ENCODE measurements at places on chromosomes 6 and 20.

GRCh38 chr6:112253841-112254816 lies at the start of gene LAMA4:
Gene LAMA4, minus strand, starts transcription at chr6:112254567. Its CDS starts 417 bp downstream, at chr6:112254150.
- DNase-seq, result no peak

DNA sequence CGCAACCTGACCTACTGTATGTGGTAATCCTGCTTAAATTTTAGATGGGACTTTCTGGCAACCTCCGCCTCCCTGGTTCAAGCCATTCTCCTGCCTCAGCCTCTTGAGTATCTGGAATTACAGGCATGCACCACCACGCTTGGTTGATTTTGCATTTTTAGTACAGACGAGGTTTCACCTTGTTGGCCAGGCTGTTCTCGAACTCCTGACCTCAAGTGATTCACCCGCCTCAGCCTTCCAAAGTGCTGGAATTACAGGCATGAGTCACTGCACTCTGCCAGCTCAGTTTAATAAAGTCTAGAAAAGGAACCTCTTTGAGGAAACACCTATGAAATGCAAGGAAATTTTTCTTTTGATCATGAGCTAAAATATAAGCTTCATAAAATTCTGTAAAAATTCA lies 9.0 kb upstream of the PLCB4 start:
- no peak for DNase-seq

GRCh38 chr6:37204014-37204751 lies 34.2 kb downstream of the PIM1 start:
- no peak for DNase-seq

- no peak for DNase-seq
Measured at GRCh38 chr6:21188505-21189223, 404.9 kb upstream of the SOX4 start.

DNA sequence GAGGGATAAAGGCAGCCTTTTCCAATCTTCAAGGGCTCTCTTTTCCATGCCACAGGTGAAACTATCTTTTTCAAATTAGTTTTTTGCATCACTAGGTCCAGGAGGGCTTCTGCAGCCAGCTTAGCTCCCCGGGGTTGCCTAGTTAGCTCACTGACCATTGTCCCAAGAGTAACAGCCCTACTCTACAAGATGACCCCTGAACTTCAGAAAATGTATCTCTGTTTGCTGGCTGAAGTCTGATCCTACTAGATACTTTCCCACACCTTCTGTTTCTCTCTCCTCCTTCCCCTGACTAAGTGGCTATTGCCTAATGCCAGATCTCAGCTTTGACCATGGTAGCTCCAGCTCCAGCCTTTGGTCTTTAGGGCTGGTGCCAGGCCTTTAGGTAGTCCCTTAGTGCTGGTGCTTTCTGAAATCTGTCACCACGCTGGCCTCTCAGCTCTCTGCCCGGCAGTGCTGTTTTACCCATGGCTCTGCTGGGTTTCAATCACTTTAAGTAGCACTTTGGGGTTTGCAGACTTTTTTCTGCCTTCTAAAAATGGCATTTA lies 255.1 kb downstream of the RNGTT start:
- DNase-seq, result no peak

- DNase-seq, result no peak
Measured at GRCh38 chr6:107540465-107540857, 50.5 kb downstream of the SOBP start.

GRCh38 chr6:132418235-132418965 lies 17.1 kb upstream of the MOXD1 start:
- DNase-seq, result no peak

DNA sequence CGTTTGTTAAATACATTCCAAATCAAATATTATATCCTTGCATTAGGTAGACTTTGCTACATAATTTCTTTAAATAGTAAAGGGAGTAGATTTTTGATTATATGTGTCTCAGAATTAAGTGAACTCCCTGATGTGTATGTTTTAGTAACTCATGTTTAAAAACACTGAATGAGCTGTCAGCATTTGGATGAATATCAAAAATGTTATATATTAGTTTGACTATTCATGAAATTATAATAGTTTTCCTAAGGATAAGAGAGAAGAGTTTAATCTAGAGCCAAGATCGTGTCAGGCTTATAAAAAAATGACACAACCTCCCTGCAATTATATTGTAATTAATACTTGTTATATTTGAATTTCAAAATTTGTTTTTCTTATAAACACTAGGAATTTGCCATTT lies 195.2 kb downstream of the COL19A1 start:
- DNase-seq, result no peak

DNA sequence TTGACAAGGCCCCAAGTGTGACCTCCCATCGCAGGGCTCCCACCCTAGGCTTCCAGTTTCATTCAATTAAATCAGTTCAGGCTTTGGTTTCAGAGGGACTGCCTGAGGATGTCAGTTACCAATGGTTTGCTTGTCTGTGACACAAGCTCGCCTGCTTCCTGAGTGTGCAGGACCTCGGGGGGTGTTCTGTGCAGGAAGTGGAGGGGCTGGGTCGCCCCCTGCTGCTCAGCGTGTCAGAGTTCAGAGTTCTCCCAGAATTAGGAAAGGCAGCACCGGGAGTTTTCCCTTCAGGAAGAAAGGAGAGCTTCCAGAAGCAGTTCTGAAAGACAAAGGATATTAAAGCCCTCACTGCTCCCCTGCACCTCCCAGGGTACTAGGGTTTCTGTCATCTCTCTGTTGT lies 50.8 kb upstream of the TGM3 start:
- no peak for DNase-seq

GRCh38 chr6:166851911-166852310 lies 104.4 kb downstream of the RNASET2 start:
- no peak for DNase-seq

DNA sequence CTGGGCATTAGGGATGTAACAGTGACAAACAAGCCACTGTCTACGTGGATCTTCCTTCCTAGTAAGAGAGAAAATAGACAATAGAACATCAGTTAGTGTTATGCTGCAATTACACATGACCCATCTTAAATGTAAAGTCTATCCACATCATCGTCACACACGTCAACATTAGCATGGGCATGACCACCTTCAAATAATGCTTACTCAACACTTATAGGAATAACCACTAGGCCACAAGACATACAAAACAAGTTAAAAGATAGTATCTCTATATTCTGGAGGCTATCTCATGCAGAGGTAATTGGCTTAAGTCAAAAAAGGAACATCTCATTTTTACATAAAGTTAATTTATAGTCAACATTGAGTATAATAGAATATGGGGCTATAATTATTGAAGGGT lies 156.5 kb downstream of the MOXD1 start:
- no peak for DNase-seq

GRCh38 chr6:138440758-138441357 lies 36.8 kb downstream of the HEBP2 start:
- DNase-seq, result no peak

DNA sequence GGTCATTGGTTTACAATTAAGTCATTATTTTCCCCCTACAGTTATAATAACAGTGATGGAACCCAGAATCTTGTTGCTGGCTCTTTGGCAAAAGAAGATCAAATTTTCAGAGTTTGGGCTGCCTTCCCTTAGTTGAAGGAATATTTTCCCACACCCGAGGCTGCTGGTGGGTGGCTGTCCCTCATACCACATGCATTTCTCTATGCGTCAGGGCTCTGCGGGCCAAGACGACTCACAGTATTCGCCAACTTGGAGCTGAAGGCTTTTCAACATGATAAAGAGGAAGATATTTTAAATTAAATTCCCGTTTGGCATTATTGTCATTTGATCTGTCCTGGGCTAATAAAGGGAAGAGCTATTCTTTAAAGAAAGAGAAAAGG lies 102.2 kb upstream of the SASH1 start:
- DNase-seq, result no peak

All from activated T-helper 1 cell treated with Interleukin-2 at 50 U/mL for 16 hours (primary cell).